ENCODE measurements at places on chromosomes 3 and 15.
A peak's percentile ranks its signal among the peaks of the same experiment; 100 is the strongest.

DNA sequence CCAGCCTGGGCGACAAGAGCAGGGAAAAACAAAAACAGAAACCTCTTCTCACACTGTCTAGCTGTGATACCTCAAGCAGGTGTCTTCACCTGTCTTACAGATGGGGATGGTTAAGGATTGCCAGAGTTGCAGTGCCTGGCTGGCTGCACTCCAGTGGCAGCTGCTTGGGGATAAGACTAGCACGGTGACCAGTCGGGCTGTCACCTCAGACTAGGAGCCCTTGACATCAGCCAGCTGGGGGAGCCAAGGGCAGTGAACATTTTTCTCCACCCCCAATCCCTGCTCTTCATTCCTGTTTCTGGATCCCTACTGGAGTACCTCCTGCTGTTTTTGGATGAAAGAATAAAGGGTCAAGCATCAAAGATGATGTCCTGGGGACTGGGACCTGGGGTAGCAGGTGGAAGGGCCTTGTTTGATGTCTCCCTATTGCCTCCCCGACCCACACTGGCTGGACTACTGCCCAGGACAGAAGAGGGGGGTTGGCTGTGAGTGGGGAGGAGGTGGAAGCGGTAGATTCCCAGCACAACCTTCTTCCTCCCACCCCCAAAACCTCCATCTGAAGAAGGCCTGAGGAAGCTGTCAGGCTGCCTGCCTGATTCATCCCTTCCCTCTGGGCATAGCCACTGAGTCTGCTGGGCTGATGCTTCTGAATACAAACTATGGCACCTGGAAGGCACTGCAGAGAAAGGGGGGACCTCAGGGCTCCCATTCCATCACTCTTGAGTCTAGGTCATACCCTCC, 7.0 kb upstream of the CPNE9 start:
- no peak for DNase-seq

GRCh38 chr3:137770066-137770834, 6.1 kb downstream of the SOX14 start:
- no peak for DNase-seq

GRCh38 chr15:64634027-64634426, 141.4 kb downstream of the RBPMS2 start:
- DNase-seq: peak; percentile 19

DNA sequence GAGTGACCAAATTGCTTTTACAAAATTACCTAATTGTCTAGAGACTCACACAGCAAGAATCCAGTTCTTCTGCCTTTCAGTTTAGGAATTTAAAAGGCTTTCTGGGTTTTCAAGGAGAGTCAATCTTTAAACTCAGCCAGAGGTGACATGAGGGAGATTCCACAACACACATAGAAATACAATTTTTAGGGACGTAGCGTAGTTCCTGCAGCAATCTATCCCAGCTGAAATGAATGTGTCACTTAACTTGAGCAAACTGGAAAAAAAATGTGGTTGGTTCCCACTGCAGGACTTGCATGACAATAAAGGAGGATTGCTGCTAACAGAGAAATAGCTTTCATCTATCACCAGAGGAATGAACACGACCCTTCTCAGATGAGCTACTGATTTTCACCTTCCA, 269.7 kb downstream of the OTOL1 start:
- DNase-seq: no peak

GRCh38 chr3:150238048-150238802, 169.9 kb upstream of the TSC22D2 start:
- no peak for DNase-seq

DNA sequence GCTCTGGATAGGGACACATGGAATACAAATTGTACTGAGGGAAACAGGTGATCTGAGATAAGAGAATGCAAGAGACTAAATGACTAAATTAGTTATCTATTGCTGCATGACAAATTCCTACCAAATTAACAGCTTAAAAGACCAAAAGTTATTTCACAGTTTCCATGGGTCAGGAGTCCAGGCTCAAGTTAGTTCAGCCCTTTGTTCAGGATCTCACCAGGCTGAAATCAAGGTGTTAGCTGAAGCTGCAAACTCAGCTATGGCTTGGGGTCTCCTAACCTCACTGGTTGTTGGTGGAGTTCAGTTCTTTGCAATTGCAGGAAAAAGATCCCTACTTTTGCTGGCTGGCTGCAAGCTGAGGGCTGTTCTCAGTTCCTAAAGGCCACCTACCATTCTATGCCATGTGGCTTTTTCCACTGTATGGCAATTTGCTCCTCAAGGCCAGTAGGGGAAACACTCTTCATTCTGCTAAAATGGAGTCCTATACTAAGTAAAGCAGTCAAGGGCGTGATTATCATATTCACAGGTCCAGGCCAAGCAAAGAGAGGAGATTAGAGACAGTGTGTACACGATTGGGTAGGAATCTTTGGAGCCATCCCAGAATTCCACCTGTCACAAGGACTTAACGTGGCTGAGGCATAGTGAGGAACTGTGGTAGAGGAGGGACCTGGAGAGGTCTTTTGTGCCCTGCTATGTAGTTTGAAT, 53.7 kb downstream of the THRB start:
- DNase-seq: no peak

DNA sequence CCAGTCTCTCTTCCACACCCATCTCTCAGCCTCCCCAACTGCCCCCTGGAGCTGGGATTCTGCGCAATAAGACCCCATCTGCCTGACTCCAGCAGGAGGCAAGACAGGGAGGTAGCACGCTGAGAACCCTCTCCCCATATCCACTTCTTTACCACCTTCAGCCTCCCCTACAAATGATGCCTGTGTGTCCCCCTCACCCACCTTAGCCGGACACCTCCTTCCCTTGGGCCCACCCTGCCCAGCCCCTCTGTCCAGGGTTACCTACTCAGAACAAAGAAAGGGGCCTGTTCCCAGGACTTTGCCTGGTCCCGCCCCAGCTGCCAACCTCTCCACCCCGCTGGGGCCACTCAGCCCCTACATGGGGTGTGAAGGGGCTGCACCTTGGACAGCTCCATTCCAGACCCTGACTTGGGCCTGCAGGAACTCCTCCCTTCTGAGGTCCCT, 40.8 kb upstream of the ATP2B2 start:
- no peak for DNase-seq

GRCh38 chr3:157180262-157180661, 20.3 kb upstream of the CCNL1 start:
- DNase-seq: no peak

DNA sequence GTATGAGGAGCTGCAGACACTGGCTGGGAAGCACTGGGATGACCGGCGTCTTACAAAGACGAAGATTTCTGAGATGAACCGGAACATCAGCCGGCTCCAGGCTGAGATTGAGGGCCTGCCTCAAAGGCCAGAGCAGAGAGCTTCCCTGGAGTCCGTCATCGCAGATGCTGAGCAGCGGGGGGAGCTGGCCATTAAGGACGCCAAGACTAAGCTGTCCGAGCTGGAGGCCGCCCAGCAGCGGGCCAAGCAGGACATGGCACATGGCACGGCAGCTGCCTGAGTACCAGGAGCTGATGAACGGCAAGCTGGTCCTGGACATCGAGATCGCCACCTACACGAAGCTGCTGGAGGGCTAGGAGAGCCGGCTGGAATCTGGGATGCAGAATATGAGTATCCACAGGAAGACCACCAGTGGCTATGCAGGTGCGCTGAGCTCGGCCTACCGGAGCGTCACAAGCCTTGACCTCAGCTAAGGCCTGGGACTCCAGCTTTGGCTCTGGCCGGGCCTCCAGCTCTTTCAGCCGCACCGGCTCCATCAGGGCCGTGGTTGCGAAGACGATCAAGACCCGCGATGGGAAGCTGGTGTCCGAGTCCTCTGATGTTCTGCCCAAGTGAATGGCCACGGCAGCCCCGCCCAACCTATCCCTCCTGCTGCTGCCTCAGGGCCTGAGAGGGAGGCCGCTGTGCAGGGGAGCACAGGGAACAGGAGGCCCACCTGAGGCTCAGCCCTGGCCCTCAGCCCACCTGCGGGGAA, 9.2 kb upstream of the SHC4 start:
- no peak for DNase-seq

All from activated CD8-positive, alpha-beta memory T cell treated with anti-CD3 and anti-CD28 coated beads, Interleukin-2, amount 50 U/mL, for 4 hours (primary cell).